Activated naive CD4-positive, alpha-beta T cell treated with anti-CD3 and anti-CD28 coated beads, Interleukin-2, amount 10 ng/mL, durations not matched to agents 7 days and 5 days (primary cell): ENCODE measurements at places on chromosomes 5 and 9.

- H3K27me3 ChIP-seq: no peaks in the 10 kb centered on the region
- H3K27ac ChIP-seq: no peak overlapping the region
- no peak overlapping the region for H3K4me3 ChIP-seq
- H3K4me1 ChIP-seq: no peaks in the 10 kb centered on the region
- no peak for DNase-seq
- H3K36me3 ChIP-seq: no peaks in the 10 kb centered on the region
These were observed 57.3 kb upstream of the HSPB3 start for GRCh38 chr5:54398191-54398590.

DNA sequence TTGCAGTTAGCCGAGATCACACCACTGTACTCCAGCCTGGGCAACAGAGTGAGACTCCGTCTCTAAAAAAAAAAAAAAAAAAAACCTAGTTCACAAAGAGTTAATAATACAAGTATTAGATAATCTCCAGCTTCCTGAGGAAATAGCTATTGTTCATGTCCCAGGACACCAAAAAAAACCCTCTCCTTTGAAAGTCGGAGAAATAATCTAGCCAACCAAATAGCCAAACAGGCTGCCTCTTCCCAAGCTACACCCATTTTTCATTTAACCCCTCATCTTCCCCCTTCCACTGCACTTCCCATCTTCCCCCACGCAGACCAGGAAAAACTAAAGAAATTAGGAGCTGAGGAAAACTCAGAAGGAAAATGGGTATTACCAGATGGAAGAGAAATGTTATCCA is 23.6 kb downstream of the CNOT8 start:
- no peaks in the 10 kb centered on the region for H3K27me3 ChIP-seq
- no peak for DNase-seq
- H3K4me1 ChIP-seq: no peaks in the 10 kb centered on the region
- H3K36me3 ChIP-seq: peaks cover 79% of the 10 kb centered on the region

GRCh38 chr5:179415291-179416060 is 70.2 kb upstream of the ADAMTS2 start:
- no peak for DNase-seq
- H3K27ac ChIP-seq: no peak overlapping the region
- H3K4me3 ChIP-seq: no peak overlapping the region
- H3K4me1 ChIP-seq: no peaks in the 10 kb centered on the region
- no peaks in the 10 kb centered on the region for H3K27me3 ChIP-seq

- H3K4me3 ChIP-seq: no peak overlapping the region
- H3K27me3 ChIP-seq: no peaks in the 10 kb centered on the region
- H3K4me1 ChIP-seq: peaks cover 8% of the 10 kb centered on the region
- no peak overlapping the region for H3K27ac ChIP-seq
- DNase-seq: no peak
- H3K36me3 ChIP-seq: peaks cover 43% of the 10 kb centered on the region
These were observed 66.4 kb downstream of the SETX start for GRCh38 chr9:132288361-132288760.

DNA sequence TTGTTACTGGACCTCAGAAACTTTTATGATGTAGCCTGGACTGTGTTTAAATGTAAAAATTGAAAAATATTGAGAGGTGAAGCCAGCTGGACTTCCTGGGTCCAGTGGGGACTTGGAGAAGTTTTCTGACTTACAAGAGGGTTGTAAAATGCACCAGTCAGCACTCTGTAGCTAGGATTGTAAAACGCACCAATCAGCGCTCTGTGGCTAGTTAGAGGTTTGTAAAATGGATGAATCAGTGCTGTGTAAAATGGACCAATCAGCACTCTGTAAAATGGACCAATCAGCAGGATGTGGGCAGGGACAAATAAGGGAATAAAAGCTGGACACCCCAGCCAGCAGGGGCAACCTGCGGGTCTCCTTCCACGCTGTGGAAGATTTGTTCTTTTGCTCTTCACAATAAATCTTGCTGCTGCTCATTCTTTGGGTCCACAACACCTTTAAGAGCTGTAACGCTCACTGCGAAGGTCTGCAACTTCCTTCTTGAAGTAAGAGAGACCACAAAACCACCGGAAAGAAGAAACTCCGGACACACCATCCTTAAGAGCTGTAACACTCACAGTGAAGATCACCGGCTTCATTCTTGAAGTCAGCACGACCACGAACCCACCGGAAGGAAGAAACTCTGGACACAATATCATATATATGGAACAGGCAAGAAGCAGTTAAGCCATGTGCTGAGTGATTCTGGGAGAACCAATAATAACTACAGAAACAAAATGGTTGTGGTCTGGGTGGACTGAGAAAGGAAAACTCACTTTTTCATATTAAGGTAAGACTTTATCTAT is 201.3 kb downstream of the GABRG2 start:
- no peak for DNase-seq
- H3K27me3 ChIP-seq: no peaks in the 10 kb centered on the region
- H3K27ac ChIP-seq: no peak overlapping the region
- H3K4me3 ChIP-seq: no peak overlapping the region
- no peaks in the 10 kb centered on the region for H3K4me1 ChIP-seq

GRCh38 chr9:70865471-70865870 is 255.9 kb downstream of the TRPM3 start:
- no peak overlapping the region for H3K27ac ChIP-seq
- H3K36me3 ChIP-seq: no peaks in the 10 kb centered on the region
- H3K4me1 ChIP-seq: no peaks in the 10 kb centered on the region
- DNase-seq: no peak

GRCh38 chr9:138016406-138017187 is 139.0 kb downstream of the CACNA1B start:
- no peak overlapping the region for H3K4me3 ChIP-seq
- H3K36me3 ChIP-seq: no peaks in the 10 kb centered on the region
- no peak for DNase-seq

- H3K27ac ChIP-seq: peak overlapping the region; percentile 90
- no peak for DNase-seq
- H3K4me1 ChIP-seq: peaks cover 67% of the 10 kb centered on the region
- H3K27me3 ChIP-seq: no peaks in the 10 kb centered on the region
- peak overlapping the region; percentile 99 for H3K4me3 ChIP-seq
- peaks cover 34% of the 10 kb centered on the region for H3K36me3 ChIP-seq
These were observed 545 bp downstream of the HMGCS1 start for GRCh38 chr5:43312699-43313034.

GRCh38 chr9:135501261-135502167 is 1.0 kb downstream of the MRPS2 start:
- peaks cover 19% of the 10 kb centered on the region for H3K27me3 ChIP-seq
- H3K4me1 ChIP-seq: peaks cover 18% of the 10 kb centered on the region
- H3K27ac ChIP-seq: peak overlapping the region; percentile 37
- peak; percentile 69 for DNase-seq

DNA sequence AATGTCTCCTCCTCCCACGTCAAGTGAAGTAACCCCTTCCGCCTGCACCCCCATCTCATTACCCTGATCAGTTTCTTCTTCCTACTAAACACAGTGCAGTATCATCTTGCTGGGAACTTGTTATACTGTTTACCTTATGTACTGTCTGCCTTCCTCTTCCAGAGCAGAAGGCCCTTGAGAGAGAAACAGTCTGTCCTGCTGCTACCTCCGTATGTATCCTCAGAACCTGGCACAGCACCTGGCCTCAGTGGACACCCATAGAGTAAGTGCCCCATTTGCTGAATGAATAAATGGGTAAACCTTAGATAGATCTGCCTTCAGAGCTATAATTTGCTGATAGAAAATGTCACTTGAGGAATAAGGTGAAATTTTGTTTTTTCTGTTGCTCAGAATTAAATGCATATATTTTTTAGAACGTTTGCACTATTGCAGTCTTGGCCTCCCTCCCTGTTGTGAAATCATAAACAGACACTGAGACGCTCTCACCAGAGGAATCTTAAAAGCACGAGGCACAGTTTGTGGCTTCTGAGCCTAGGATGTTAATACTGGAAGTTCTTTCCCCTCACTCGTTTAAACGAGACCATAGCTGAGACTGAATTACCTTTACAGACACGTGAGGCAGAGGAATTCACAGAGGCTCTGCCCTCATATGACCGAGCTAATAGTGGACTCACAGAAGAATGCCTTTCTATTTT is 223.1 kb upstream of the DAP start:
- DNase-seq: no peak
- no peak overlapping the region for H3K4me3 ChIP-seq
- peaks cover 9% of the 10 kb centered on the region for H3K4me1 ChIP-seq
- no peak overlapping the region for H3K27ac ChIP-seq

- H3K4me3 ChIP-seq: no peak overlapping the region
- H3K36me3 ChIP-seq: no peaks in the 10 kb centered on the region
- H3K27ac ChIP-seq: no peak overlapping the region
- DNase-seq: no peak
- no peaks in the 10 kb centered on the region for H3K4me1 ChIP-seq
These were observed 483.0 kb upstream of the CDH18 start for GRCh38 chr5:20470997-20471396.

DNA sequence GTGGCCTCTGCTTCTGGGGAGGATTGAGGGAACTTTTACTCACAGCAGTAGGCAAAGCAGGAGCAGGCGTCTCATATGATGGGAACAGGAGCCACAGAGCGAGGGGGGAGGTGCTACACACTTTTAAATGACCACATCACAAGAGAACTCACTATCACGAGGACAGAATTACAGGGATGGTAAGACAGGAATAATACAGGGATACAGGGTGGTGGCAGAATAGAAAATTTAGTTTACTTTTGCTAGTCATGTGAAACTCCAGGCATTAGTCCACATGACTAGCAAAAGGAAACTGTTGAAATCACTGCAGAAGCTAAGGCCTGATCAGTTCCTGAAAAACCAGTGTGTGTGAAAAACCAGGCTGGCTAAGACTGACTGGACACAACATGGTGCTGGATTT is 382.4 kb downstream of the NNT start:
- no peaks in the 10 kb centered on the region for H3K27me3 ChIP-seq
- H3K4me3 ChIP-seq: no peak overlapping the region
- H3K36me3 ChIP-seq: no peaks in the 10 kb centered on the region
- no peak for DNase-seq

DNA sequence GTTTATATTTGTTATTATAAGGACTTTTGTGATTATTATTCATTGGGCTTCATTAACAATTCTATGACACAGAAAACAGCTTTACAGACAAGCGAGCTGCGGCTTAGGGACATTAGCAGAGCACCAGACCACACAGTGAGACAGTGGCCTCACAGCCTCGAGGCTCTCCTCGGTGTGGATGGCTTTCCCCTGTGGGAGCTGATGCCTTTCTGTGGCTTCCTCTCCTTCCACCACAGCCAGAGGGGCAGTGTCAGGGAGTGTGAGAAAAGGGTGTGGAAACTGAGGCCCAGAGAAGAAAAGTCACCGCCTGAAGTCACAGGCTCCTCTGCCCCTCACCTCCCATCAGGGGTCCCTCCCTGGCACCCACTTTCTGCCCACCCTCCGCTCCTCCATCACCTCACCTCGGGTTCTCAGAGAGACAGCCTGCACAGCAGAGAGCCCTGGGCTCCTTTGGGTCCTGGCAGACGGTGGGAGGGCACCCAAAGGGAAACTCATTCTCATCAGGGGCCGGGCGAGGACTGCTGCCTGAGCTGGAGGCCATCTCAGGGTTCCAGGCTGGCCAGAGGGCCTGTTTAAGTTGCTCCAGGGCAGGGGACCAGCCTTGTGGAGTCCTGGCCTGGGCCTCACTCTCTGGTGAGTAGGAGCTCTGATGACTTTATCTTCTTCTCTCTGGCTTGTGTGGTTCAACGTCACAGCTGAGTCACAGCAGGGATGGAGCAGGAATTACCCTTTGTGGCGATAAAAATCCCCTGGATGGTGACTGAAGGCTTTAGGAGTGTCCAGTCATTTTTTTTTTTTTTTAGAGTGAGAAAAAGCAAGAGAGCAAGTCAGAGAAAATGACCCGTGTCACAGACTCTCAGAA is 830 bp downstream of the TRAF1 start:
- no peaks in the 10 kb centered on the region for H3K27me3 ChIP-seq
- H3K4me1 ChIP-seq: peaks cover 86% of the 10 kb centered on the region
- peaks cover 57% of the 10 kb centered on the region for H3K36me3 ChIP-seq
- peak; percentile 66 for DNase-seq

- no peak for DNase-seq
- H3K36me3 ChIP-seq: no peaks in the 10 kb centered on the region
- no peak overlapping the region for H3K4me3 ChIP-seq
- peaks cover 8% of the 10 kb centered on the region for H3K27me3 ChIP-seq
- H3K27ac ChIP-seq: no peak overlapping the region
These were observed 38.8 kb upstream of the GLRX start for GRCh38 chr5:95861221-95861863.

GRCh38 chr5:10355071-10355889 is 1.8 kb downstream of the MARCHF6 start:
- peaks cover 47% of the 10 kb centered on the region for H3K4me1 ChIP-seq
- peak overlapping the region; percentile 98 for H3K27ac ChIP-seq
- H3K4me3 ChIP-seq: peak overlapping the region; percentile 99
- DNase-seq: peak; percentile 36
- peaks cover 12% of the 10 kb centered on the region for H3K36me3 ChIP-seq

GRCh38 chr5:107885601-107886000 is 214.9 kb upstream of the EFNA5 start:
- H3K27me3 ChIP-seq: peaks cover 3% of the 10 kb centered on the region
- no peak overlapping the region for H3K27ac ChIP-seq
- no peaks in the 10 kb centered on the region for H3K36me3 ChIP-seq
- DNase-seq: no peak
- H3K4me3 ChIP-seq: no peak overlapping the region
- H3K4me1 ChIP-seq: peaks cover 34% of the 10 kb centered on the region
